ENCODE measurements at places on chromosomes 3 and 15.

GRCh38 chr15:82130248-82130647, 84.4 kb upstream of the MEX3B start:
- no peak for DNase-seq

DNA sequence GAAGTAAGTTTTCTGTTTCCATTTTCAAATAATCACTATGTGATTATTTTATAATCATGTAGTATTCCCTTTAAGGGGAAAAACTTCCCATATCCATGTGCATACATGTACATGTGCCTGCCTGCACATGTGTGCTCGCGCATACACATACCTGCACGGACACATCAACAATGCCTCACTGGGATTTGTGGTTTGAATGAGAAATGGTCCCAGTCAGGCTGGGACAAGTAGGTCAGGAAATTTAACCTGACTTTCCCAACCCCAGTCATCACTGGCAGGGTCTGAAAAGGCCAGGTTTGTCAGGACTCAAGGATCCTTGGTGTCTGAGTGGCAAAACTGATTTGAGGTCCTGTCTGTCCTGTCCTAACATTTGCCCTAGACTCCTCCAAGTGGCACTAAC, 109.3 kb upstream of the MRPS22 start:
- no peak for DNase-seq

GRCh38 chr15:58741032-58741431, 8.5 kb downstream of the ADAM10 start:
- DNase-seq = no peak

GRCh38 chr15:60228101-60228500, 169.7 kb downstream of the ANXA2 start:
- DNase-seq = no peak

DNA sequence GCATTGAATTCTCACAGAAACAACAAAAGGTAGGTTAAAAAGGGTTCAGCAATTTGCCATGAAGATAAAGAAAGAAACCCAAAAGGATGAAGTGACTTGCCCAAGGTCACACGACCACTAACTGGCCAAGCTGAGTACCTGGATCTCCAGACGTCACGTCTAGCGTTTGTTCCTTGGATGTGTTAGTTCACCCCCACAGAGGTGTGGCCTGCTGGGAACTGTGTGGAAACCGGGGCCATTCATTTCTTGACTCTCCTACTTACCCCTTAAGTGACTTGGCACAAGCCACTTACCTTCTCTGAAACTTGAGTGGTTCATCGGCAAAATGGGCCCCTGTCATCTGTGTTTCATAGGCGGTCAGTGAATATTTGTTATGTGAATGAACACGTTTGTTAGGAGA, 244.3 kb upstream of the SLCO3A1 start:
- DNase-seq = no peak

GRCh38 chr3:177887475-177887874, 648.8 kb upstream of the KCNMB2 start:
- no peak for DNase-seq

DNA sequence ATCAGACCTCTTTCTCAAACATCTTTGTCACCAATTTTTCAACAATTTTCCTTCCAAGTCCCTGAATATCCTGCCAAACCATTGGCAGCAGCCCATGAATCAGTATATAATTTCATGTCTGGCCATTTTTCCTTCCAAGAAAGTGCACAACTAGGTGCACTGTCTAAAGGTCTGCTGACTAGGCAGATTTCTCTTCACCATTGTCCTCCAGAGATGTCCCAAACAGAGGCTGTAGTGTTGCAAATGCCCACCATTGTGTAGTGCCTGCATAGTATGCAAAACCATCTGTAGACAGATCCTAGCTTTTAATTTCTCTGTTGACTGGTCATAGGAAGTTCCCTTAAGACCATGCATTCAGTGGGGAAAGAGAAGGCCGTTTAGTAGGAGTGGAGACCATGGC, 25.0 kb upstream of the GOLGA6L2 start:
- no peak for DNase-seq

- no peak for DNase-seq
These were observed 572.7 kb downstream of the UNC13C start for GRCh38 chr15:54550954-54551353.

DNA sequence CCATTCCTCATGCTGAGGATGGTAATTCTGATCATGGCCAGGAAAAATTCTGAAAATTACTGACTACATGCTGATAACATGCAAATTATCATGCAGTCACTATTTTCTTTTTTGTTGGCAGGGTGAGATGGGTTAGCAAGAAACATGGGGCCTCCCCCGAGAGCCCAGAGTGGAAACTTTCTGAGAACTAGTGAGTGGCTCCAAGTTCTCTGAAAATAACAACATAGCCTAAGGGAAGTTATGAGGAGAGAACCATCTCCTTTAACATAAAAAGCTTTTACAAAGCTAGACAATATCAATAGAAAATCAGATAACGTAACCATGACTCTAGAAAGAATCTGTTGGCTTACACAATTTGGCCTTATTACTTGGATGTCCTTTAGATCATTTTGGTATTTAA, 254.2 kb downstream of the PLOD2 start:
- DNase-seq = no peak

GRCh38 chr15:51971375-51972133, at the start of gene LEO1:
TSS of gene LEO1 (minus strand) at chr15:51971778. CDS start at chr15:51971745, 33 bp downstream.
- peak; percentile 74 for DNase-seq

DNA sequence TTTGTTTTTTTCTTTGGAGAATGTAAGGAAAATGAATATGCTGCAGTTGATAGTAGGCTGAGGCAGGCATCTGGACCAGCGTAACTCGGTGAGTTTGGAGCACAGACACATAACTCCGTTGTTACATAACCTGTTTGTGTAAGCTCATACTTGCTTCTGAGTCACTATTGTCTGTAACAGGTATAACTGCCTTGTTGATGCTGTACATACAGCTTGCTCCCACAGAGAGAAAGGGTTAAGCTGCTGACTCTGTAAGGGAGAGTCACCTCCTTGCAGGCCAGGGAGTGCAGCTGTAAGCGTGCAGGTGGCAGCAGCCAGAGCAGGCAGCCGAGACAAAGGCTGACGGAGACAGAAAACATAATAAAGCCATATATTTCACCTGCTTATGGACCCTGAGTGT, 20.4 kb downstream of the RETNLB start:
- no peak for DNase-seq

DNA sequence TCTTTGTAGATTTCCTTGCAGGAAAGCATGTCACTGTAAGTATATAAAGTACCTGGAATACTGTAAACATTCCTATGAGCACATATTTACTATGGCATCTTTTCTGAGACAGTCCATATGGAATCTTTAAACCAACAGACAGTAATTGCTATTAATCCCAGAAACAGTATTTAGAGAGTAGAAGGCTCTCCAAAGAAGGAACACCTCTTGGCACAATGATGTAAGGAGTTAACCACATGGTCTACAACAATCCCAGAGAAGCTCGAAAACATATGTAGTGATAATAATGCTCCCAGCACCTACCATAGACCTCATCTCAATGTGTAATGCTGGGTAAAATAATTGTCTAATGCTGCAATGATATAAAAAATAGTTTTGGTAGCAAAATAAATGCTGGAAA, 95.8 kb upstream of the IL12A start:
- no peak for DNase-seq

DNA sequence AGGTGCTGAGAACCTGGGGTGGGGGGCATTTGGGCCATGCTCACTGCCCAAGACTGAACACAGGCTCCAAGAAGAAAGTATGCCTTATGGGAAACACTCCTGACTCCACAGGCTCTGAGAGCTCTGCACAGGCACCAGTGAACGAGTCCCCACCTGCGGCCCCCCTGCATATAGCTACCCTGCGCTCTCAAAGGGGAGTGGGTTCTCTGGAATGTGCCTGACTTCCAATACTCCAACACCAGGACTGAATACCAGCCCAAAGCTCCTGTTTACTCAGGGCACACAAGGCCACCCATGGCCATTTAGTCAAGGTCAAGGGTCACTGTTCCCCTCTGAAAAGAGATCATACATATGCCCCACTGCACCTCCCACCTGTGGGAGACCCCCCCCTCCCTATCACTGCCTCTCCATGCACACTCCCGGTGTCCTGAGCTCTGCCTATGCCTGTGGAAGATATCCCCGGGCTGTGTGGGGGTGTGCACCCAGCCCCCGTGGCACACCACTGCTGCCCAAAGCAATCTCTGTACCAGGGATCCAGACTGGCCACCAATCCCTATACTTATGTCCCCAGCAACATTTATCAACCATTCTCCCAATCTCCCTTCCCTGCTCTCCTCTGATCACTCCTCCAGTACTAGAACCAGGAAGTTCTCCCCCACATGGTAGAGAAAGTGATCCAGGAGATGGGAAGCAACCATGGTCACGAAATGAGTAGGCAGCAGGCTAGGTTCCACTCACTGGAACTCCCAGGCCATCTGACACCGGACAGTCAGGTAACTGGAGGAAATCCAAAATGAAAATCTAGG, 1.5 kb upstream of the PLXNB1 start:
- no peak for DNase-seq

- peak; percentile 25 for DNase-seq
These were observed 2.6 kb upstream of the CEMIP start for GRCh38 chr15:80776420-80777045.

DNA sequence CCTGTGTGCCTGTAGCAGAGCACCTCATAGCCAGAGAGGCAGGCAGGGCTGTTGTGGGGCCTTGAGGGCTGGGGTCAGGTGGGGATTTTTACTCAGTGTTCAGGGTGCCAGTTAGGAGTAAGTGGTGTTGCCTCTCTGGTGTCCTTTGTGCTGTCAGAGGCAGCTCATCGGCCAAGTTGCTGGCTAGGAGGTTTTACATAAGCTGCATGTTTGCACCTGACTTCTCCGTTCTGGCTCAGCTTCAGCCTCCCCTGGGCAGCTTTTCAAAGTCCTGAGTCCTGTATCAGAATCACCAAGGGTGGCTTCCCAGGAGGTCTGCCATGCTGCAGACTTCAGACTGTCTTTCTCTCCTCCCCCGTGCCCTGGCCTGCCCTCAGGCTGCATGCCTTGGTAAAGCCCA, 242.6 kb upstream of the TPM1 start:
- no peak for DNase-seq
